ENCODE measurements at places on chromosomes 13 and 19.

- DNase-seq: no peak
Observed at GRCh38 chr13:59674616-59675015, 489.1 kb downstream of the DIAPH3 start.

- DNase-seq: no peak
Observed at GRCh38 chr19:38666663-38667511, 19.4 kb downstream of the ACTN4 start.

DNA sequence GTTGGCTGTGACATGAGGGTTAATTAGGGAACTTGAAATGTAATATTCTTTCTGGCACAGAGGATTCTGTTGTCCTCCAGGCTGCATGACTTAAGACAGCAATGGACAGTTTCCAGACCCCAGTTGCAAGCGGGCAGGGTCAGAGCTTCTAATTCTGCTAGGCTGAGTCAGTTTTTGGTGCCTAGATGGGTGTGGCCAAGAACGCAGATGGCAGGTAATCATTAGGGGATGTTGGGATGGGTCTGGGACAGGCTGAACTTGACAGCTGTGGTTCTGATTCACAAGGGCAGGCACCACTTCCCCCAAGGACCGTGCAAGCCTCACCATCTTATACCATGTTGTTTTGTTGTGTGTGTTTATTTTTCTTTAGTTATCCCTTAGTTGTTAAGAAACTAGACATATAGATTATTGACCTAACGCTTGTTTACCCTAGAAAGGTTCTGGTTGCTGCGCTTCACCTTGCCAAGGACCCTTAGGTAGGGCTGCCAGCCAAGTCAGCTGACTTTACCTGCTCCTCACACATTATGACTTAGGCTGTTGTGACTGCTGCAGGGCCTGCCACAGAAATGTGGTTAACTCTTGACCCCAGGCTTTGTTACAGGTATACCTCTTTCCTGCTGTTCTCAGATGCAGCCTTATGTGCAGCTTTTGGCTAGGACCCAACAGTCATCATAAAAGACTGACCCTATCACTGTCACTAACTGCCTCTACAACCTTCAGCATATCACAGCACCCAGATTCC, 117.7 kb upstream of the KLF12 start:
- no peak for DNase-seq

DNA sequence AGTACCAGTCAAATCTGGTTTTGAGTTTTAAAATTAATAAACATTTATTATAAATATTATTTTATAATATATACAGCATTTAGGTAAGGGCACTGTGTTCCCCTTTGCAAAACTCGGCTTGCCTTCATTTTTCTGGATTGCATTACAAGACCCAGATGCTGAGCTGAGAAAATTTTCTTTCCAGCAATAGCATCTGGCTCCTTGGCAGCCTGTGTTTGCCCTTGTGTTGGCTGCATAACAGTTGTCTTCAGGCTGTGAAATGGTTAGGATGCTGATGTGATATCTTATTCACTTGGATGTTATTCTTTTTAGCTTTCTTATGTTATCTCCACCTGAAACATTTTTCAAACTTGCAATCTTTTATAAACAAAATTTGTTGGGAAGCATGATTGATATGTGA, 784.4 kb downstream of the DACH1 start:
- no peak for DNase-seq

GRCh38 chr19:57947419-57948134, at the start of gene ZNF256:
TSS of gene ZNF256 (minus strand) at chr19:57947706. CDS start at chr19:57947474, 232 bp downstream.
- peak; percentile 86 for DNase-seq

DNA sequence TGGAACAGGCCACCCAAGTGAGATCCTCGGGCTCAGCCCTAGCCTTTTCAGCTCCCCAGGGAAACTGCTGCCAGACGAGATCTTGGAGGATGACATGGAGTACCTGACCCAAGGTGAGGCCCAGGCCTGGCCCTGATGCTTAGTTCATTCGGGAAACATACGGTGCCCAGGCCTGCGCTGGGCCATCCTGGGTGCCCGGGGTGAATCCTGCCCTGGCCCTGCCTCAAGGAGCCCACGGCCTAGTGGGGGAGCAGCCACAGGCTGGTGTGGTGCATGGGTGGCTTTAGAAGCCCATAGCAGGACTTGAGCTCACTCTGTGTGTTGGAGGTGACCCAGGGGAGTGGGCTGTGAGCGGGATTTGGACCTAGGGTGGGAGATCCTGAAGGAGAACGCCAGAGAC, 10.1 kb downstream of the SIX5 start:
- DNase-seq: no peak

- peak; percentile 4 for DNase-seq
Observed at GRCh38 chr13:33610438-33611120, 207.4 kb upstream of the RFC3 start.

DNA sequence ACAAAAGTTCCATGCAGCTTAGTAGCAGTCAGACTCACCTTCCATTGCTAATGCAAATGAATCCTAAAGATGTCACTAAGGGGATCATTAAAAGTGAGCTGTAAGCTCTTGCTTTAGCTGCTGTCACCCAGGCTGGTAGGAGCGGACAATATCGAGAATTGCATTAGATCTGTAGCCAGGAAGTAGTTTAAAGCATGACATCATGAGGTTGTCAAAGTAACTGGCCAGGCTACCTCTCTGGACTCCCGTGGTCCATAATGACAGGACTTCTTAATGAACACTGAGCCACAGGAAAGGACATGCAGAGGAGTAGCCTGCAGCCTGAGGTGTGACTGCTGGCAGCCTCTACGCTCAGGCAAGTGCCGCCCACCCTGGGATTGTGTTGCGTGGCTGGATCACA, 522.3 kb upstream of the NBEA start:
- no peak for DNase-seq

DNA sequence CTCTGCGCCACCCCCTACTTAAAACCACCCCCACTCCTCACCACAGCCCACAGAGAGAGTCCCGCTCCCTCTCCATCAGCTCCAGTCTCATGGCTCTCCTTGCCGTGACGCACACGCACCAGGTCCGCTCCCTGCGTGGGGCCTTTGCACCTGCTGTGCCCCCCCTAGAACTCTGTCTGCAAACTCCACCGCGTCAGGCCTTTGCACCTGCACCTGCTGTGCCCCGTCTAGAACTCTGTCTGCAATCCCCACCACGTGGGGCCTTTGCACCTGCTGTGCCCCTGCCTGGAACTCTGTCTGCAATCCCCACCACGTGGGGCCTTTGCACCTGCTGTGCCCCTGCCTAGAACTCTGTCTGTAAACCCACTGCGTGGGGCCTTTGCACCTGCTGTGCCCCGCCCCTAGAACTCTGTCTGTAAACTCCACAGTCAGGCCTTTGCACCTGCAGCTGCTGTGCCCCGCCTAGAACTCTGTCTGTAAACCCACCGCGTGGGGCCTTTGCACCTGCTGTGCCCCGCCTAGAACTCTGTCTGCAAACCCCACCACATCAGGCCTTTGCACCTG, 4.2 kb downstream of the SHC2 start:
- DNase-seq: no peak

- DNase-seq: no peak
Observed at GRCh38 chr13:77409412-77409811, 82.5 kb upstream of the MYCBP2 start.

DNA sequence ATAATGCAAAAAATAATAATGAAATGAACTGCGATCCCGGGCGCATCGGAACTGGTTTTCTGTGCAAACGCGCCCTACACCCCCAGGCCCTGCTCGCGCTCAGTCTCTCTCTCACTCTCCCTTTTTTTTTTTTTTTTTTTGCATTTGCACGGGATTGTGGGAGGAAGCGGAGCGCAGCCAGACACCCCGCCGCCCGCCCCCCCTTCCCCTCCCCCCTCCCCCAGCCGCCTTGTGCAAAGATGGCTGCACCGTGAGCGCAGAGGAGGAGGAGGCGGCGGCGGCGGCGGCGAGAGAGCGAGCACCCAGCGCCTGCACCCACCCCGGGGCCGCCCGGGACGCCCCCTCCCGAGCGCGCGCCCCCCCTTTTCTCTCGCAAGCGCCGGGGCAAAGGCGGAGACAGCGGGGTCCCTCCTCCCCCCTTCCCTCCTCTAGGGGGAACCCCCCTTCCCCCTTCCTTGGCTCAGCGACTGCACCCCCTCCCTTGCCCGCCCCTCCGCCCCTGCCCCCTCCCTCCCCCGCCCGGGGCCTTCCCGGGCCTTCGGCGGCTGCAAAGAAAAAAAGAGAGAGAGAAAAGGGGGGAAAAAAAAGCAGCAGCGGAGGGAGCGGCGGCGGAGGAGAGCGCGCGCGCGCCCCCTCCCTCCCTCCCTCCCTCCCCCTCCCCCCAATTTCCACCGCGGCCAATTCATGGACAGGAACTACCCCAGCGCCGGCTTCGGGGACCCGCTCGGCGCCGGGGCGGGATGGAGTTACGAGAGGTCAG, at the start of gene PRR12:
TSS of gene PRR12 (plus strand) at position 212 of the 760 bp plus-strand sequence. CDS start at position 685, 473 bp downstream.
- peak; percentile 33 for DNase-seq

DNA sequence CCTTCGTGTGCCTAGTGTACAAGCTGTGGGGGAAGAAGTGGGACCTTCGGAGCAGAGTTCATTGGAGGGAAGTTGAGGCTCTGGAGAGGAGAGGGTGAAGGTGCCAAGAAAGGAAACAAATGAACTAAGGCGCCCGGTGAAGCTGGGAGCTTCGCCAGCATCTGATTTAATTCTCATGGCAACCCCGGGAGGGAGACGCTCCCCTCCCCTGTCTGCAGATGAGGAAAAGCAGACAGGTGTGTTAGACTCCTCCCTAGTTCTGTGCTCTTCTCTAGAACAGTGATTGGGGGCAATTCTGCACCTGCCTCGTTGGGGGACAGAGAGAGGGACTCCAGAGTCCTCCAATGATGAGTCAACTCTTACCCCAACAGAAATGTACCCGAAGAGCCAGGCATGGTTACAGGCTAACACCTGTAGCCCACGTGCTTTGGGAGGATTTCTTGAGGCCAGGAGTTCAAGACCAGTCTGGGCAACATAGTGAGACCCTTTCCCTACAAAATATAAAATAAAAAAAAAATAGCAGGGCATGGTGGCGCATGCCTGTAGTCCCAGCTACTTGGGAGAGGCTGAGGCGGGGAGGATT, 4.2 kb downstream of the SSC5D start:
- DNase-seq: no peak

DNA sequence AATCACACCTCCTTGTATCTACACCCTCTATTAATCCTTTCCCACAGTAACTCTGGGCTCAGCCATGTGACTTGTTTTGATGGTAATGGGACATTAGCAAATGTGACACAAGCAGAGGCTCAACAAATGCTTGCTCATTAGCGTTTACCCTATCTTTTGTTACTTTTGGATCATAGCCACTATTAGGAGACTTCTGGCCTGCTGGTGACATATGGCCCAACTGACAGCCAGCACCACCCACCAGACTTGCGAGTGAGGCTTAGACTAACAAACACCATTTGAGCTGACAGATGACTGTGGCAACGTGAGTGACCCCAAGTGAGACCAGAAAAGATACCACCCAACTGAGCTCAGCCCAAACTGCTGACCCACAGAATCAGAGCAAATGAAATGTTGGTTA, 154.1 kb downstream of the OLFM4 start:
- DNase-seq: no peak

GRCh38 chr13:77349365-77349764, 22.5 kb upstream of the MYCBP2 start:
- no peak for DNase-seq

DNA sequence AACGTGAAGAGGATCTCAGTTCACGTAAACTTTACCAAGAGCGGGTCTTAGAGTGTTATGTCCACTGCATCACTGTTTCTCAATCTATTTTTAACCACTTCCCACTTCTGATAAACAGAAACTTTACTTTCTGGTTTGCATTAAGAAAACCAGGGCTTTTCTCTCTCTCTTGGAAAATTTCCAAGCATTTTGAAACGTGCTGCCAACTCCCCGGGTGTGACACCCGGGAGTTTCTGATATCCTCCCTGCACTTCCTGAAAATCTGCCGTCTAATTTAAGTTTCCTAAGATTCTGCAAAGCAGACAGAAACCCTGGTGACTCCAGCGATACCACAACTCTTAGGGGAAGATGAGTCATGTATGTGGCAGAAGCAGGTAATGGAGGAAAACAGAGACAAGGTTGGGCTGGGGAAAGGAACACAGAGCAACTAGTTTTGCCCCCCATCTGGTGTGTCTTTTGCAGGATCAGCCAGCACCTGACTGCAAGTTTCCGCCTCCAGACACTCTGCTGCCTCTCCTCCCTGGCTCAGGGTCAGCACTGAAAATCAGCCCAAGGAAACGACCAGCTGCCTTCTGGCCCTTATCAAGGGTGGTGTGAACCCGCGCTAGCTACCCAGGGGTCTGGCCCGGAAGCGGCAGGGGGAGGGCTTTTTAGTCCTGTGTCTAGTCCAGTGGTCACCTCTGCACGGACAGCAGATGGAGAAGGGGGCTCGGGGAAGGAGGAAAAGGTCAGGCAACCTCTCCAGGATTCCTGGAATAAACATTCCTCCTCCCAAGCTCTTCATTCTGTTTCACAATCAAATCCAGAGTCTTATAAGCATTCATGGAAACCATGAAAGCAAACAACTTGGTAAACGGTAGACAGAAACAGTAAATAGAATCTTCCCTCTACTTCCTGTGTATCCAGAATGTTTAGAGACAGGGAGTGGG, 11.3 kb upstream of the FFAR2 start:
- DNase-seq: no peak

DNA sequence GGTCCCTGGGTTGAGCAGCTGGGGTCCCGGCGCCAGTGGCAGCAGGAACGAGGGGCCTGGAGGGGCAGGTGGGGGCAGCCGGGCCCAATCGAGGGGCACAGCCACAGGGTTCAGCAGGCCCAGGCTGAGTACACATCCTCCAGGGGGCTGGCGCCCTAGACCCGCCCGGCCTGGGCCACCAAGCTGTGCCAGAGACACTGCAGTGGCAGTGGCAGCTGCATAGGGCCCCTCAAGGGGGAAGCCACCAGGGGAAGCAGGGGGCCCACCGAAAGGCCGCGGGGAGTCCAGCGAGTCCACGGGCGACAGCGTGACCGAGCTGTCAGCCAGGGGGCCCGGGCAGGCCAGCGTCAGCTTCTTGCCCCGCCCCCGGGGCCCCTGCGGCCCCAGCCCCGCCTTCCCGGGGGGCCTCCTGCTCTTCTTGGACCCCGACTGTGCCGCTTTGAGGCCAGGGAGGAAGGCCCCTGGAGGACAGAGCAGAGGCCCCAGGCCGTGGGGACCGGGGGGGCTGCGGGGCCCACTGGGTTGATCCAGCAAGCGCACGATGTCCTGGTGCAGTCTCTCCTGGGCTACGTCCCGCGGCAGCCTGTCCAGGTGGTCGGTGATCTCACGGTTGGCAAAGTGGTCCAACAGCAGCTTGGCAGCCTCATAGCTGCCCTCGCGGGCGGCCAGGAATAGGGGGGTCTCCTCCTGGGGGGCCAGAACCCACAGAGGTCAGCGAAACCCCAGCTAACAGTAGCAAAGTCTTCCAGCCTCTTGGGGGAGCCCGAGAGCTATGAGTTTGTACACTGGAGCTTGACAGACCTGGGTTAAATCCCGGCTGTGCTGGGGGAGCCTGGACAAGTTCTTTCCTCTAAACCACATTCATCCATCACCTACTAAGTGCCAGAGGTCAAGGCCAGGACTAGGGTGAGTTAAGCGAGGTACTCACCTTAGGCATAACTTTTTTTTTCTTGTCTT, 39.5 kb downstream of the NOTCH3 start:
- DNase-seq: no peak

DNA sequence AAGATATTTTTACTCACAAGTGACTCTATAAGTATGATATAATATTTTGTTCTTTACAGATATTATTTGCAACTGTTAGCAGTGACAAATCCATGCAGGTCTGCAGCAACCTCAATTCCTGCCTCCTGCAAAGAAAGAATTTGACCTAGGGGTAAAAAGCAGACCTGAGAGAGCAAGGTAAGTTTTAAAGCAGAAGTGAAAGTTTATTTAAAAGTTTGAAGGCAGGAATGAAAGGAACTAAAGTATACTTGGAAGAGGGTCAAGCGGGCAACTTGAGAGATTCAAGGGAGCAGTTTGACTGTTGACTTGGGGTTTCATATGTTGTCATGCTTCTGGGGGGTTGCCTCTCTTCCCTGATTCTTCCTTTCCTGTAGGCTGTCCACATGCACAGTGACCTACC, 520.1 kb upstream of the PCDH20 start:
- no peak for DNase-seq
